ENCODE measurements at places on chromosomes 16 and 17.

DNA sequence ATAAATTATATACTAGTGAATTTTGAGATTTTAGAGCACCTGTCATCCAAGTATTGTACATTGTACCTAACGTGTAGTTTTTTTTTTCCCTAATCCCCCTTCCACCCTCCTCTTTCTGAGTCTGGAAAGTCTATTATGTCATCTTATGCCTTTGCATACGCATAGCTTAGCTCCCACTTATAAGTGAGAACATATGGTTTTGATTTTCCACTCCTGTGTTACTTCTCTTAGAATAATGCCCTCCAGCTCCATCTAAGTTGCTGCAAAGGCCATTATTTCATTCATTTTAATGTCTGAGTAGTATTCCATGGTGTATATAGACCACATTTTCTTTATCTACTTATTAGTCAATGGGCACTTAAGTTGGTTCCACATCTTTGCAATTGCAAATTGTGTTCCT is 177.0 kb upstream of the C16orf82 start:
- DNase-seq, result no peak
- H3K4me3 ChIP-seq, result no peak overlapping the region
- no peaks in the 10 kb centered on the region for H3K36me3 ChIP-seq

- H3K36me3 ChIP-seq, result no peaks in the 10 kb centered on the region
- H3K27ac ChIP-seq, result no peak overlapping the region
- H3K4me3 ChIP-seq, result no peak overlapping the region
- no peak for DNase-seq
Observed at GRCh38 chr17:3514873-3515272, 39.1 kb downstream of the ASPA start.

DNA sequence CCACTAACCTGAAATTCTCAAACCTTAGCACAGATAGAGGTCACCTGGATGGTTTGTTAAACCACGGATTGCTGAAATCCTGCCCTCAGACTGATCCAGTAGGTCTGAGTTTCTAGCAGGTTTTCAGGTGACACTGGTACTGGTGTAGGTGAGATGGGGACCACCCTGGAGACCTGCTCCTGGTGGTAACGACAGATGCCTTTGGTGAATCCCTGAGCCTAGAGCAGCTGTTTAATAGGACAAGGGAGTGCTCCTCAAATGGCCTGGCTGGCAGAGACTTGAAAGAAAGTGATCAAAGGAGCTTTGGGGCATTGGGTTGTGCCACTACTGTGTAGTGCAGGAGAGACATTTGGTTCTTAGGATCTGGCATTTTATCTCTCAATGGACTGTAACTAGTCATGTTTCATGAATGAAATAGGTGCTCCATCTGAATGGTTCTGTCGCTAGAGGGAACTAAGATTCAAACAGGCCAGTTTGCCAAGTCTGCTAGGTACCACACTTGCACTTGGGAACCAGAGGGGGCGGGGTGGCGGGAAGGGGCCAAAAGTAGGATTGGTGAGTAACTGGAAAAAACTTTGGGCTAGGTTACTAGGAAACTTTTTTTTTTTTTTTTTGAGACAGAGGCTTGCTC is 2.9 kb upstream of the IFI35 start:
- no peak for DNase-seq
- peaks cover 17% of the 10 kb centered on the region for H3K4me1 ChIP-seq
- H3K27ac ChIP-seq, result peak overlapping the region; percentile 25
- H3K27me3 ChIP-seq, result no peaks in the 10 kb centered on the region

DNA sequence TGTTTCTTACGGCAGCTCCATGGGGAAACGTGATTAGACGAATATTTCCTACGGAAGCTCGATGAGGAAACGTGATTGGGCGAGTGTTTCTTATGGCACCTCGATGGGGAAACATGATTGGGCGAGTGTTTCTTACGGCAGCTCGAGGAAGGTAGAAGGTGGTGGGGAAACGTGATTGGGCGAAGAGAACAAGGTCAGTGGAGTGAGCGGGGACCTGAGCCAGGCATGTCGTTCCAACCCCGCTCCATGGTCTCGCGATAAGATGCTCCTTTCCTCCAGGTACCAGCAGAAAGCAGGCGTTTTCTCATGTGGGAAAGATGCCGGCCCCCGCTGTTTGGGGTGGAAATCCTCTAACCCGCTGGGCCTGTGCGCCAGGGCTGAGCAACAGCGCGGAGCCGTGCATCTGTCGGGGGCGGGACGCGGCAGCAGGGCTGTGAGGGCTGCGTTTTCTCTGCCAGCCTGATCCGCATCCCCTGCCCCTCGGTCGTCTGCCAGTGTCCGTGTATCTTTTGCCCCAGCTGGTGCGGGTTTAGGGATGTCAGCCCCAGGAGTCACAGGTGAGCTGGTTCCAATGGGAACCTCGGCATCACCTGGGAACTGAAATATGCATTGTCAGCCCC is 25.6 kb upstream of the DOC2B start:
- peaks cover 13% of the 10 kb centered on the region for H3K4me1 ChIP-seq
- H3K36me3 ChIP-seq, result no peaks in the 10 kb centered on the region
- H3K27me3 ChIP-seq, result peaks cover 4% of the 10 kb centered on the region

DNA sequence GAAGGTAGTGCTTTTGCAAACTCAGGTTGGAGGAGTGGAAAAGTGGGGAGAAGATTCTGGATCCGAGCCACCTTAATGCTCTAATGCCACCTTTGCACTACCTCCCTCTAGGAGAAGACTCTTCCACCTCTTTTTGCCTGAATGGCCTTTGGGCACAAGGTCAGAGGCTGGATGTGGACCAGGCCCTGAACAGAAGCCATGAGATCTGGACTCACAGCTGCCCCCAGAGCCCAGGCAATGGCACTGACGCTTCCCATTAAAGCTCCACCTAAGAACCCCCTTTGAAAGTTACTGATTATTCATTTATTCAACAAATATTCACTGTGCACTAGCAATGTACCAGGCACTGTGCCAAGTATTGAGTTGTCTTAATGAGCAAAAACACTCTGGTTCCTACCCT is 3.2 kb downstream of the SHBG start:
- no peak overlapping the region for H3K4me3 ChIP-seq
- no peak for DNase-seq

GRCh38 chr16:86898386-86898785 is 320.0 kb downstream of the FOXL1 start:
- peaks cover 71% of the 10 kb centered on the region for H3K27me3 ChIP-seq
- peaks cover 24% of the 10 kb centered on the region for H3K4me1 ChIP-seq
- H3K36me3 ChIP-seq, result no peaks in the 10 kb centered on the region
- H3K27ac ChIP-seq, result no peak overlapping the region
- no peak overlapping the region for H3K4me3 ChIP-seq
